ENCODE measurements at places on chromosomes 2 and 18.

GRCh38 chr2:110881908-110882307, 149.5 kb downstream of the ACOXL start:
- no peak for DNase-seq

DNA sequence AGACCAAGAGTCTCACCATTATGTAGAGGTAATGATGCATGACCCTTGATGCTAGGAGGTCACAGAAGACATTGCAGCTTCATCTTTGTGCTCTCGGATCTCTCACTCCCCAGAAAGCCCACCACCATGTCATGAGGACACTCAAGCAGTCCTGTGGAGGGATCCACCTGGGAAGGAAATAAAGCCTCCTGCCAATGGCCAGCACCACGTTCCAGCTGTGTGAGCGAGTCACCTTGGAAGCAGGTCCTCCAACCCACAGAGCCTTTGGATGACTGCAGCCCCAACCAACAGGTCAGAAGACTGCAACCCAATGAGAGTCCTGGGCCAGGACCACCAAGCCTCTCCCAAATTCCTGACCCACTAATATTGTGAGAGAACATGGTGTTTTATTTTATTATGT, 38.4 kb downstream of the CYP26B1 start:
- no peak for DNase-seq

DNA sequence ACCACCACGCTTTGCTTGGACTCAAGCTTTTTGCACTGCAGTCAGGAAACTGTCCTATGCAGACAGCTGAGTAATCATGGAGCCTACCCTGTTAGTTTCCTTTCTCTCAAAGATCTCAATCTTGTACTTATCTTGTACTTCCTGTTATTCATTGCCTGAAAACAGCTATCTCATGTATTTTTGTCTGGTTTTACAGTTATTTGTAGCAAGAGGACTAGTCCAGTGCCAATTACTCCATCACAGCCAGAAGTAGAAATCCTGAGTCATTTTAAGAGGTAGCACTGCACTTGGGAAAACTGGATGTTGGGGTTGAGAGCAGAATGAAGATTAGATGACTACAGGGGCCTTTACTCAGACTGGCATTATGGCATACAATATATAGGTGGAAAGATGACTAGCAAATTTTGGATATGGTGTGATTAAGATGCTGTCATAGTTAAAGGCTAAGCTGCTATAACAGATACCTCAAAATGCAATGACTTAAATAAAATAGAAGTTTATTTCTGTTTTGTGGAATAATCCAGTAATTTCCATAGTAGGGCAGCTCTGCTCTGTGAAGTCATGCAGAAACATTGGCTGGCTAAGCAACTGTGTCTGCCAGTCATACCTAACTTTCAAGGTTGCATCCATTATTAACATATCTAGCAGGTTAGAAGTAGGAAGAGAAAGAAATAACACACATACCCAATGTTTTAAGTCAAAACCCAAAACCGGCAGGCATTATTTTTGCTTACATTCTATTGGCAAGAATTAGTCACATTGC, 21.1 kb upstream of the CHMP3 start:
- DNase-seq: no peak

GRCh38 chr18:5620289-5620688, 76.5 kb upstream of the EPB41L3 start:
- peak; percentile 44 for DNase-seq

- DNase-seq: peak; percentile 87
Measured at GRCh38 chr2:46098621-46099062, 198.6 kb upstream of the EPAS1 start.

DNA sequence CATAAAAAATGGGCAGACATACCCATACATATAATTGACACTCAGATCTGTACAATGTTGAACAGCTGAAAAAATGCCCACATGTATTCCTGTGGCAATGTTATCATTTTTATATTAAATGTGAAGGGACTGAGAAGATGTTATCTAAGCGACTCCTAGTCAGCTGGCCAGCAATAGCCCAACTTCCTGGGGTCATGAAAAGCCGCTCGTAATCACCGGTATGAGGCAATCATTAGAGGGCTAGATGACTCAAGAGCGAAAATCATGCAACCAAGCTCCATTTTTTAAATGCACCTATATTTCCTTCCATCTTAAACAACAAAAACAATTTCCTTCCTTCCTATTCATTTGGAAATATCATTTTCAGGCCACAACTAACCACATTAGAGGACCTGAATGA, 274.6 kb upstream of the CCDC68 start:
- DNase-seq: no peak

GRCh38 chr2:15354596-15355366, 206.4 kb downstream of the NBAS start:
- DNase-seq: no peak

- DNase-seq: no peak
Measured at GRCh38 chr2:104465981-104466380, 387.9 kb upstream of the POU3F3 start.
